H4 (cell line): ENCODE measurements at places on chromosomes 4 and X. TPM values are rescaled to one million over a fixed set of nuclear protein-coding genes. Genes with fewer than 3 reads are reported as not detected.
A peak's percentile ranks its signal among the peaks of the same experiment; 100 is the strongest.

Gene VEGFD
- 0.23 and 0.86 TPM in 2 replicates for total RNA-seq

Gene SULT1B1
- total RNA-seq, result 0.70 and 1.8 TPM in 2 replicates

Gene GUCY1A1
- 3.1 TPM in 2 replicates for total RNA-seq

Gene SLC34A2
- total RNA-seq, result not detected in 2 replicates

Gene GAGE12J
- not detected in 2 replicates for total RNA-seq

Gene SMR3B
- not detected in 2 replicates for total RNA-seq

Gene ASIC5
- not detected in 2 replicates for total RNA-seq

Gene USP17L30
- not detected in 2 replicates for total RNA-seq

Gene GPC3
- 0.06 TPM in 1 of 2 replicates, not detected in the other for total RNA-seq

Gene TLR6
- total RNA-seq, result 9.9 and 15.8 TPM in 2 replicates

Gene TMPRSS11D
- 0.04 TPM in 1 of 2 replicates, not detected in the other for total RNA-seq

Gene ARMCX2
- 1.5 and 5.9 TPM in 2 replicates for total RNA-seq

DNA sequence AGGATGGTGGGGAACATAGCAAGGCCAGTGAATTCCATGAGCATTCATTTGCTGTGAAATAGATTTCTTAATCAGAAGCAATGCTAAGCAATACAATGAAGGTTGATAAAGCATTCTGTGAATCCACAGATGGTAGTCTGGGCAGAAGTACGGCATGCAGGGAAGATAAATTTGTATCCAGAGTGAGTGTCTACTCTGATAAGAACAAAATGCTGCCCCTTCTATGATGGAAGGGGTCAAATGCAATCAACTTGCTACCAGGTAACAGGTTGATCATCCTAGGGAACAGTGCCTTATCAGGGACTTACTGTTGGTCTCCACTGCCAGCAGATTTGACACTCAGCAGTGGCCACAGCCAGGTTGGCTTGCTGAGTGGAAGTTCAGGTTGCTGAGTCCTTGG, 189.4 kb downstream of the MAB21L2 start:
- no peak for DNase-seq

DNA sequence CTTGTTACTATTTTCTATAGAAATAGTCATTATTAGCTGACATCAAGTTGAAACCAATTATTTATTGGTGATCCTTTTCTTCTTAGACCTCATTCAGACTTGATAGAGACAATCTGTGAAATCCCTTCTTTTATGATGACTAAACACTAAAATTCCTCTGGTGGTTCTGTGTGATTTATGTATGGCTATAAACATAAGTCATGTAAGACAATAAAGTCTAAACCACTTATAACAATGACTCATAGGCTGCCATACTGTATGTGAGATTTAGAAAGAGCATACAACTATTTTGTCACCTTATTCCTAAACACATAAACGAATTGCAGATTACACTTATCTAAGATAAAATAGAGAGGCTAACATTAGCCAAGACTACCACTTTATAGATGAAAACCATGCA, 101.1 kb upstream of the PRR32 start:
- DNase-seq, result no peak

- DNase-seq, result no peak
Measured at GRCh38 chr4:145521282-145521681, 39.6 kb downstream of the SMAD1 start.

DNA sequence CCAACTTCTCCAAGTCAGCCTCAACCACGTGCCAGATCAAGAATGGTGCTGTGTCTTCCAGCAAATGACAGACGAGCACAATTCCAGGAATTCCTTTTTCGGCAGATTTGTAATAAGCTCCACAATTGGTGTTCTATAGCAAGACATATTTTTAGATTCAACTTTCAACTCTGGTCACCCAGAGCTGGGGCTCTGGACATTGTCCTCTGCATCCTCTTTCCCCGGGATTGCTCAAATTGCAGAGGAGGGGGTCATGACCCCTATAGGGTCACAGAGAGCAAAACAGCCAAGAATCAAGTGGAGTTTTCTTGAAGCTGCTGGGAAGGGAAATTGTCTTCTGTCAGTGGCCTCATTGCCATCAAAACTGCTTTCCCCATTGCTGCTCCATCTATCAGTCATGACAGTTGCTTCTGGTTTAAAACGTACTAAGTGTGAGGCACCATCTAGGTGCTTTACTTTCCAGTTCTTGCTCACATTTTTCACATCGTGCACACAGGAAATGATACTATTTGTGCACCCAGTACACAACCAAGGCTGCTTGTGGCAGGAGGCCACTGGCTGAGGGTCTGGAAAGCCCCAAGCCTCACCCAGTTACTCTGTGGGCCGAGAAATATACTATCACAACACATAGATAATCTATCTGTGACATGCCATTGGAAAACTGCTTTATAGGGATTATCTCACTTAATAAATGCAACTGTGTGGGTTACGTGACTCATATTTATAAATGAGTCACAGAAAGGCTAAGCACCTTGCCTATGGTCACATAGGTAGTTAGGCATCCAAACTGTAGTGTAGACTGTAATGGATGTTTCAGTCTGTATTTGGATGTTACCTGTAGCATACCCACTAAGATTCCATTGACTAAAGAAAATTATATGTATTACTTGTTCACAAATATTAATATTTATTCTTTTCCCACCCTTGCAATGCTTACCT, 91.7 kb upstream of the PHOX2B start:
- no peak for DNase-seq

- DNase-seq, result no peak
Measured at GRCh38 chr4:110400086-110400485, 75.9 kb upstream of the ENPEP start.

- no peak for DNase-seq
Measured at GRCh38 chrX:29254515-29254914, 667.3 kb downstream of the IL1RAPL1 start.

DNA sequence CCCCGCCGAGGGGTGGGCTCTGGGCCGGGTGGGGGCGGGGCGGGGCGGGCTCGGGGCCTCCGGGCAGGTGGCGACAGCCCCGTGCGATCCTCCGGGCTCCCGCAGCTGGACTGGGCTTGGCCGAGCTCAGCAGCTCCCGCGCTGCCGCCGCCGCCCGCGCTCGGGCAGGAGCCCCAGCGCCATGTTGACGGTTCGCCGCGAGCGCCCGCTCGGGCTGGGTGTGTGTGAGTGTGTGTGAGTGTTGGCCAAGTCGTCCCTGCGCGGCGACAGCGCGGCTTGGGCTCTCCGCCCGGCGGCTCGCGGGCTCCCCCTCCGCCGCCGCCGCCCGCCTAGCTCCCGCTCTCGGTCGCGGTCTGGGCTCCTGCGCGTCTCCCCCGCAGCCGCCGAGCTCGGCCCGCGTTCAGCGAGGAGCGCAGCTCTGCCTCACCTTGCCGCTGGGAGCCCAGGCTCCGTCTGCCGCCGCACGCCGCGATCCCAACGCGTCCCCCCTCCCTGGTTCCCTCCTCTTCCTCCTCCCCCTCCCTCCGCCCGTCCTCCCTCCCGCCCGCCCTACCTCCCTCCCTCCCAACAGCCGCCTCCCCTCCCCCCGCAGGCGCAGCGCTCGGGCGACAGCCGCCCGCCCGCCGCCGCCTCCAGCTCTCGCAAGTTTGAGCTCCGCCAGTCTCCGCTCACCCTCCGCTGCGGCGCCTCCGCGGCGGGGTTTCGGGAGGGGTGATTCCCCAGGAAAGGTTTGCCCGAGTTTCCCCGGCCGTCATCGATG, at the start of gene BCOR:
Gene BCOR, minus strand, starts transcription at position 455 of the 760 bp plus-strand sequence. CDS start 20,029 bp downstream, outside the sequence.
- peak; percentile 61 for DNase-seq

- DNase-seq, result peak; percentile 5
Measured at GRCh38 chrX:68018248-68019203, 414.8 kb downstream of the OPHN1 start.

- DNase-seq, result no peak
Measured at GRCh38 chr4:135724421-135724820, 1522.8 kb upstream of the PABPC4L start.

DNA sequence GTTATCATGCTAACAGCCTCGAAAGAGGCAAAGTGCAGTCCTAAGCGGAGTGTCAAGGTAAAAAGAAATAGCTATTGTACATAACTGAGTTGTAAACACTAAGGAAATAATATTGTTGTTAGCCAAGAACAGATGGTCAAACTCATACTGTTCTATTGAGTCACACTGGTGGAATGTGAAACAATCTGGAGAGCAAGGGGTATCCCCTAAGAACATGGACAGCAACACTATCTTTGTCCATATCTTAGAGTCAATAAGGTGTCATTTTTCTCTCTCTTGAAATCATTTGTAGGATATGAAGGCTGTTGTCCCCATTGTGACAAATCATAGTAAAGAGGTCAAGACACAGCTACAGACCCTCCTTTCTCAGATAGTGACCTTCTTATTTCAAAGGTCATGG, 4.5 kb upstream of the PDGFC start:
- DNase-seq, result no peak

GRCh38 chr4:152784490-152785350, 5.0 kb downstream of the ARFIP1 start:
- DNase-seq, result peak; percentile 49

- DNase-seq, result no peak
Measured at GRCh38 chr4:84611531-84611930, 28.6 kb downstream of the CDS1 start.

DNA sequence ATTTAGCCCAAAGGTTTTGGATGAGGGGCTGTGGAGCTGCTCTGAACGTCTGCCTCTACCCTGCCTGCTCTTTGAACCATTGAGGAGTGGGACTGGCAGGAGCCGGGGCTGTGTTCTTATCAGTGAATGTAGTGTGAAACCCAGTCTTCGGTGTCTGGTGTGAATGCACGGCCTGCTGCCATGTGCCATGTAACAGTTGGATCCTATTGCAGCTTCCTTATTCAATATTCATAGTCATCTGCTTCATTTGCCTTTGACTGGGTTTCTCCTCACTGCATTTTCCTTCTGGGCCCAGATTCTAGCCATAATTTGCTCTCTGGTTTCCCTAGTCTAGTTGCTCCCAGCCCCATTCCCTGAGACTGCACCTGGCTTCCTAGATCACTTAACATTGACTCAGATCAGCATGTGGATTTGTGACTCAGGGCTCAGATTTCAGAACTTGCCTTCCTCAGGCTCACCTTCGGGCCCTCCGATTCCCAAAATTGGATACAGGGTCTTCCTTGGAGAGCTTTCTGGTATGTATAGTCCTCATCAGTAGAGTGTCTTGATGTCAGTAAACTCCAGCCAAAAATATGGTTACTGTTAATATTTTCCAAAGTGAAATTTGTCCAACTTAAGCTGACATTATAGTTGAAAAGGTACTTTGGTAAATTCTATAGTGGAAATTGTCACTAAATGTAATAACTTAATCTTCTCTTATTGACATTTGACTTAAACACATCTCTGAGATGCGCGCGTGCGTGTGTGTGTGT, 94.0 kb upstream of the DDIT4L start:
- DNase-seq, result no peak

GRCh38 chrX:20664774-20665173, 398.1 kb upstream of the RPS6KA3 start:
- DNase-seq, result no peak

- DNase-seq, result no peak
Measured at GRCh38 chrX:14010566-14010965, 19.1 kb downstream of the GEMIN8 start.

DNA sequence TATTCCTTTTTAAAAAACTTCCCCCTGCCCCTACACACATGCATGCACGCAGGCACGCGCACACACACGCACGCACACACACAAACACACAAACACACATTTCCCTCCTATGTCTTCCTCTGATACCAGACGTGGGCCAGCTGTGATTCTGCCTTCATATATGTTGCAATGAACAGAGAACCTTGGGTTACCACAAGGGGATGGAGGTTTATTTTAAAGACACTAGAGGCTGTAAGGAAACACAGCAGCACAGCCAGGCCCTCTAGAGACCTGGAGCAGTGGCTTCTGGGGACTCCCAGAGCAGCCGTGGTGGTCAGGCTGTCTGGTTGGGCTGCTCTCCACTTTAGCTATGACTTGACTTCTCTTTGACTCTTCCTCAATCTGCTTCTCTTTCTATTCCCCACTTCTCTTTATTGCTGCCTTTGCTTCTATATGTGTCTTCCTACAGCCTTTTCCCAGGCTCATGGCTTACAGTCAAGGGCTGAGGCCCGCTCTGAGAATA, 3.2 kb upstream of the TLR10 start:
- no peak for DNase-seq

DNA sequence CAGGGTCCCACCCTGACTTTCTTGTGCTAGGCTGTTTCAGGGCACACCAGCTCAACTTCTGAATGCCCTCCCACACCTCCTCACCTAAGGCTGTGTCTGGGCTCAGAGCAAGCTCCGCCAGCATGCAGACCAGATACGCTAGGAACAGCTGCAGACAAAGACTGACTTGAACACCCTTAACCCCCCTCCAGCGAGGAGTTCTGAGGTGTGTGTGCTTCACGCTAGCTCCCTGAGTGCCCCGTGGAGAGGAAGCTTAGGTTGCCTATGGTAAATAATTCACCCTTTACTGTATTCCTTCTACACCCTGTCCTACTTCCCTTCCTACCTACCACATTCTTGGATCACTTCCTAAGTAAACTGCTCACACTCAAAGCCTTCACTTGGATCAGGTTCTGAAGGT, 115.0 kb downstream of the VCX3B start:
- no peak for DNase-seq

DNA sequence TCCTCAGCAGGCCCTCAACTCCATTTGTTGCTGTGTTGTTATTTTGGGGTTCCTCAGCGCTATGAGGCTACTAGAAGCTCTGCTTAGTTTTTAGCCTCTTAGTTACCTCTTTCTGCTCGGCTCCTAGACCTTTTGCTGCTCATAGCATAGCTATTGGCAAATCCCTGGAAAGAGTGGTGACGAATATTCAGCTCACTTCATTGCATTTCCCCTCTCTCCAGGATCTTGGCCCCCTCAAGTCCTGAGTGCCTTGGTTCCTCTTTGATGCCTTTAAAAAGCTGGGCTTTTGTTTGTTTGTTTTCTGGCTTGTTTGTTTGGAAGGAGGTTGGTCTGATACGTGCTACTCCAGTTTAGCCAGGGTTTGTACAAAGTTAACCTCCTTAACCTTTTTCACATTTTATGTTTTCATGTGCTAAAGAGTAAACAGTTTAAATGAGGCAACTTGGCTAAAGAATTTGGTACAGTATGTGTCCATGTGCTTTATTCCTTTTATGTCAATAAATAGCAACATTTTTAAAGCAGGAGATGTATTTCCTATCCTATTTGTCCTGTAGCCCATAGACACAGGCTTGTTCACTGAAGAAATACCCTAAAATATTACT, 31.5 kb downstream of the SMAD1 start:
- DNase-seq, result no peak

- DNase-seq, result no peak
Measured at GRCh38 chrX:123906557-123907316, 46.9 kb downstream of the XIAP start.

- DNase-seq, result no peak
Measured at GRCh38 chrX:142663330-142664095, 362.2 kb upstream of the SPANXN4 start.

DNA sequence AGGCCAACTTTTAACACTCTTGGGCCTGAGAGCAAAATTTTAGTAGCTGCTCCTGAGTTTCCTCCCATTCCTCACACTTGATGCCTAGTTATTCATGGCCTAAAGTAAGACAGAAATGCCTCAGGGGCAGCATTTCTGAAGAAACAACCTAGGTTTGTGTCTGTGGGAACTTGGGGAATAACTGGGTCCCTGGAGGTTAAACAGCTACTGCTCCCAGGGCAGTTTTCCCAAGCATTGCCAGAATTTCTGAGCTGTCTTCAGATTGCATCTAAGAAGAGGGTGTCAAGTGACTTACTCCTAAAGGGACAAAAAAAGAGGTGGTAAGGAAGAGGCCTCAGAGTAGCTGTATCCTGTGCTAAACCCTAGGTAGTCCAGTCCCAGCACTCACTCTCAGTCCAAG, 130.8 kb upstream of the ACSL4 start:
- no peak for DNase-seq
